ENCODE measurements at places on chromosomes 6 and 20.
A peak's percentile ranks its signal among the peaks of the same experiment; 100 is the strongest.

- no peak for DNase-seq
Measured at GRCh38 chr6:80454197-80454596, 347.7 kb downstream of the BCKDHB start.

GRCh38 chr6:111872401-111873177, 663 bp downstream of the FYN start:
- peak; percentile 19 for DNase-seq

GRCh38 chr6:93282521-93283031, 136.8 kb downstream of the EPHA7 start:
- no peak for DNase-seq

DNA sequence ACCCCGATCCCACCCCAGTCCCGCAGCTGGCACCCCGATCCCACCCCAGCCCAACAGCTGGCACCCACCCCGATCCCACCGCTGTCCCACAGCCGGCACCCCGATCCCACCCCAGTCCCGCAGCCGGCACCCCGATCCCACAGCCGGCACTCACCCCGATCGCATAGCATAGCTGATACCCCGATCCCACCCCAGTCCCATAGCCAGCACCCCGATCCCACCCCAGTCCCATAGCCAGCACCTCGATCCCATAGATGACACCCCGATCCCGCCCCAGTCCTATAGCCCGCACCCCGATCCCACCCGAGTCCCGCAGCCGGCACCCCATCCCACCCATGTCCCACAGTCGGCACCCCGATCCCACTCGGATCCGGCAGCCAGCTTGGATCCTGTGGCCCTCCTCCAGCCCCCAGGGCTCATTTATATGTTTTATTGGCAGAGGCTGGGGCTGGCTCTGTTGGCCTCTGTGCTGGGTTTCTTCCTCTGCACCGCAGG, 897 bp upstream of the GMEB2 start:
- no peak for DNase-seq

DNA sequence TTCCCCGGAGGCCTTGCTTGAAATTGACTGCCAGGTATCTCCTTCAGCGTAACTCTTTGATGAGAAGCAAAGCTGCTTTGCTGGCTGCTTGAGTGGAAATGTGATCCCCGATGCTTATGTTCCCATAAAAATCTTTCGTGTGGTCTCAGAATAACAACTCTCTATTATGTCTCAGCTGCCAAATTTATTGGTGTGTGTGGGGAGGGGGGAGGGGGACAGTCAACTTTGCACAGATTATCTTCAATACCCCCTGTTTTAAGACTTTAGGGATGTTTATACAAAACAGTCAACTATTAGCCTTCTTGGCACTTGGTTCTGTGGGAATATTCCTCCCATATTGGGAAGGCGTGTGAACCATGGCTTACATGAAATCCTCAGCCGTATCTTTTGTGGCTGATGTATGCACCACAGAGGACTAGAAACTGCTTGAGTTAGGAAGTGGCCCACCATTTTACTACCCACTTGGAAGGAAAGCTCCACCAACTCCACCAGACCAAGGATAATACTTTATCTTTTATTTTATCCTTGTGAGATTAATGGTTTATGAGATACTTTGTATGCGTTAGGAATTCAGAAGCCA, 101.5 kb upstream of the SLC24A3 start:
- DNase-seq: no peak

GRCh38 chr6:87029711-87030314, 65.1 kb downstream of the CGA start:
- peak; percentile 45 for DNase-seq

DNA sequence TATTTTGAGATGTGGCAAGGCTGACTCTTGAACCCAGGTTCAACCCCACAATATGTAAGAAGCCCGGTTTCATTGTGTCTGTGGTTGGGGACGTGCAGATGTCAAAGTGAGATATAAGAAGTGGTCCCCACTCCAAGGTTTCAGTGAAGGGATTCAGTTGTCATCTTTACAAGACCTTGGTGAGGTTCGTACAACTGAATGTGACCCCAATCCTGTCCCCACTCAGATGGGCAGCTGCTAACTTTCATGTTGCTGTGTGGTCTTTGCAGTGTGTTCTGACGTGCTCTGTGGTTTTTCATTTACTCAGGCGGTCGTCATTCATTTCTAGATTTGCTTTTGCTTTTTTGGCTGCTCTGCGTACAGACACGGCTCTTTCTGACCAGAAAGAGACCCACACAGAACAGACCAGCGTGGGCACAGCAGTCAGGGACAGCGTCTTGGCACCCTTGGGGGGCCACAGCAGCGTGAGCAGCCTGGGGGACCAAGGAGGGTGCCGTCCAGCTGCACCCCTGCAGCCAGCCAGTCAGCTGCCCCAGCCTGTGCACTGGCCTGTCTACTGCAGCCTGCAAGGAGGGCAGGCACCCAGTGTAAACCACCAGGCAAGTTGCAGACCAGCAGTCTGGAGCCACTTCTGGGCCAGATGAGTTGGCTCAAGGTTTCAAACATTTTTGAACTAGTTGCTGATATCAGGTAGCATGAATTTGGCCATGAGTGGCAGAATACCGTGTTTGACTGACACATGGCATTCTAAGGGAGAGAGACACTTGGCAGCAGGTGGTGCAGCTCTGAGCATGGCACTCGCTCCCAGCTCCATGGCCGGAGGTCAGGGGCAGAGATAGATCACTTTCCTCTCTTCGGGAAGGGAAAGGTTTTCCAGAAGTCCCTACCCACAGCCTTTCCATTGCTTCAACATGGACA, 49.4 kb upstream of the IRF4 start:
- no peak for DNase-seq

DNA sequence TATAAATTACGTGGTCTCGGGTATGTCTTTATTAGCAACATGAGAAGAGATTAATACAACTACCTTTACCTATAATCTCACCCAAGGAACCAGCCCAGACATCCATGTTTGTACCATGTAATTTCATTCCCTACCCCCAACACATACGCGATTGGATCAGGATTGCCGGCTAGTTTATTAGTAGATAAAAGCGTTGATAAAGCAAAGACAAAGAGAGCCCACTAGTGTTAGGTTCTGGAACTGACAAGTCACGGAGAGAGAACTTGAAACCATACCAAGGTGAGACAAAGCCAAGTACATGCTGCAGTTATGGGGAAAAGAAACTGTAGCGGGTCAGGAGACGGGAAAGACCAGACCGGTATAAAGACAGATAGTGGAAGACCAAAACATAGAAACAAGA, 37.4 kb upstream of the FAM135A start:
- DNase-seq: peak; percentile 16

GRCh38 chr6:54613596-54613995, 233.0 kb upstream of the FAM83B start:
- no peak for DNase-seq

GRCh38 chr6:118933855-118934460, 1.0 kb downstream of the MCM9 start:
- no peak for DNase-seq

GRCh38 chr6:85240787-85241385, 209.0 kb upstream of the NT5E start:
- DNase-seq: no peak

DNA sequence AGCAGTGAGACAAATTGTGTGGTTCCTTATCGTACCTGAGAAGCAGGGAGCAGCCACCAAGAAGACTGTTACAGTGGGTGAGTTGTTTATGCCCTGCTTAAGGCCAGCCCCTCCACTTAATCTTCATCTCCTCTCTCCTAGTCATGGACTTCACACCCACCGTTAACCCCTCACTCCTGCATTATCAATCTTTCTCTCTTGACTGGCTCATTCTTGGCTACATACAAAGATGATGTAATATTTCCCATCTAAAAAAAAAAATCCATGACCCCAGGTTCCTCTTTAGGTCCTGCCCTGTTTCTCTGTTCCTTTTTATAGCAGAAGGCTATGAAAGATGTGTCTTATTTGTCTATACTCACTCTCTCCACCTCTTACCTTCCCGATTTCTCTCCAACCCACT, 72.4 kb downstream of the SHLD1 start:
- peak; percentile 71 for DNase-seq

DNA sequence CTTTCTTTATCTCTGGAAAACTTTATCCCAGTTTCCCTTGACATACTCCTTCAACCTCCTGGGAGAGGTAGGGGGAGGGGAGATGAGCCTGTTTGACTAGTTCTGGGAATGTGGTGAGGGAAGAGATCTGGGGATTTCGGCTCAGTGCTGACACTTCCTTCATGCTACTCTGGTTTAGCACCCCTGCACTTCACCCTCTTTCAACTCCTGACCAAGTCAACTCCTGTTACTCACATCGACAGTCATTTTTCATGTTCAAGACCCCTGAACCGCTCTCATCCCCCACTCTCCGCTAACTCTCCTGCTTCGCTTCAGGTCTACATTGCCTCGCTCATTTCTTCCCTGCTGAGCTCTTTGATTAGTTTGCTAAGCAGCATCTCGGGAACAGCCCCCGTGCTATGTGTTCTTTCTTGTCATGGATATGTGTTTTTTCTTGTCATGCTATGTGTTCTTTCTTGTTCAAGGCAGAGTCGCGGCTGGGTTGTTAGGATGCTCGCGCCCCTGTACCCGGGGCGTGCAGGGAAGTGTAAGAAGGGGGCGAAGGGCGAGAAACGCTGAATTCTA, 16.6 kb upstream of the TRIM27 start:
- DNase-seq: peak; percentile 63

- DNase-seq: no peak
Measured at GRCh38 chr6:43836507-43837240, 66.7 kb downstream of the VEGFA start.

- DNase-seq: no peak
Measured at GRCh38 chr20:3894796-3895195, 5.6 kb downstream of the PANK2 start.
